ENCODE measurements at places on chromosomes 12 and 14.

DNA sequence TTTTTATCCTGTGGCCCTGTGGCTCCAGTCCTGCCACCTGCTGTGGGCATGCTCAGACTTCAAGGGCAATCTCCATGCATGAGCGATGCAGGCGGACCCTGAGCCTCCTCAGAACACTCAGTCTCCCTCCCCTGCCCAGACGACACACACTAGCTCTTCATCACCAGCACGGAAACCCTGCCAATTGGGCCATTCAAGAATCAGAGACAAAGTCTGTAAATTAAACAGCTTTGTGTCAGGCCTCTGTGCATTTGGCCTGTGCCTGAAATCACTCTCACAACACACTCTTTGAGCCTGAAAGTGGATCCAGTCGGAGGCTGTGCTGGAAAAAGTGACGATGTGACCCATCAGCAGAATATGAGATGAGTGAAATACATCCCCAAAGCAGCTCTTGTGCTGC lies 12.5 kb downstream of the POU6F1 start:
- DNase-seq: no peak

DNA sequence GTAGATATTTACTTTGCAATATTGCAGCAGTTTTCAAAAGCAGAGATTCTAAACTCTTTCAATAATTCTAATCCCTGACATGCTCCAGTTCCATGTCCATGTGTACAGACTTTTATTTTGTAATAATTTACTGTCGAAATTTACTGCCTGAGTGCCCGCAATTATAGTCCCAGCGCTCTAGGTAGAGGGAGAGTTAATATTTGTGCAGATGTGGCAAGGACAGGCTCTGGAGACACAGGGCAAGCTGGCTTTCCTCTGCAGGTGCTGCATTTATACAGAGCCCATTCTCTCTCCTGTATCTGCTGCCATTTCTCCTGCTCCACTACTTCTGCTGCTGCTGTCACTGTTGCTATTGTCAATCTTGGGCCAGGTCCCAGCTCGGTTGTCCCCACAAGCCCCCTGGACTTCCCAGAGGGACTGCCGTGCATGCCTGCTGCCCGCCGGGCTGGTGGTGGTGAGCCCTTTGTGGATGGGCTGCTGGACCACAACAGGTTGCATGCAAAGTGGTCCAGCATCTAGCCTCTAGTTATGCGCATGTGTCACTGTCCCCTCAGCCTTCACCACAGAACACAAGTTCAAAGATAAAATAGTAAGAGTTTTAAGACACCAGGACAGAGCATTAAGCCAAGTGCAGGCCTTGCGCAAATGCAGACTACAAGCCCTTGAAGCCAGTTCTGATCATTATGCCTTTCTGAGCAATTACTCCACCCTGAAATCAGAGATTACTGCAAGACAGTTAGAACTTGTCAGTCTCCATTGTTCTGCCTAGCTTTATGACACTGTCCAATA lies 40.8 kb upstream of the CSRP2 start:
- peak; percentile 28 for DNase-seq

- DNase-seq: no peak
Observed at GRCh38 chr14:24712909-24713308, 78.9 kb upstream of the GZMB start.

- DNase-seq: no peak
Observed at GRCh38 chr12:124754949-124755800, 108.5 kb downstream of the SCARB1 start.

GRCh38 chr12:94027561-94027960 lies 120.8 kb upstream of the PLXNC1 start:
- DNase-seq: no peak

GRCh38 chr14:21202463-21203358 lies 46.8 kb upstream of the OR5AU1 start:
- DNase-seq: no peak

- peak; percentile 33 for DNase-seq
Observed at GRCh38 chr12:131734336-131735152, 23.7 kb downstream of the SFSWAP start.

GRCh38 chr12:45050751-45051571 lies at the start of gene DBX2:
Gene DBX2 (minus strand): TSS chr12:45051099. CDS start chr12:45050927, 172 bp downstream.
- no peak for DNase-seq

GRCh38 chr14:104938960-104939359 lies 14.3 kb downstream of the PLD4 start:
- no peak for DNase-seq

GRCh38 chr12:62305778-62306177 lies 45.6 kb downstream of the USP15 start:
- DNase-seq: no peak

DNA sequence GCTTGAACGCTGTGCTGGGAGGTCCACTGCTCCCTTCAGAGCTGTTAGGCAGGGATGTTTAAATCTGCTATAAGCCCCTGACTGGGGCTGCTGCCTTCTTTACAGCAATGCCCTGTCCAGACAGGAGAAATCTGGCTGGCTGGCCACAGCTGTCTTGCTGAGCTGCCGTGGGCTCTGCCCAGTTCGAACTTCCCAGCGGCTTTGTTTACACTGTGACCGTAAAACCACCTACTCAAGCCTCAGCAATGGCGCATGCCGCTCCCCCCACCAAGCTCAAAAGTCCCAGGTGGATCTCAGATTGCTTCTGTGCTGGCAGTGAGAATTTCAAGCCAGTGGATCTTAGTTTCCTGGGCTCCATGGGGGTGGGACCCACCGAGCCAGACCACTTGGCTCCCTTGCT lies 35.8 kb downstream of the CKAP4 start:
- no peak for DNase-seq

DNA sequence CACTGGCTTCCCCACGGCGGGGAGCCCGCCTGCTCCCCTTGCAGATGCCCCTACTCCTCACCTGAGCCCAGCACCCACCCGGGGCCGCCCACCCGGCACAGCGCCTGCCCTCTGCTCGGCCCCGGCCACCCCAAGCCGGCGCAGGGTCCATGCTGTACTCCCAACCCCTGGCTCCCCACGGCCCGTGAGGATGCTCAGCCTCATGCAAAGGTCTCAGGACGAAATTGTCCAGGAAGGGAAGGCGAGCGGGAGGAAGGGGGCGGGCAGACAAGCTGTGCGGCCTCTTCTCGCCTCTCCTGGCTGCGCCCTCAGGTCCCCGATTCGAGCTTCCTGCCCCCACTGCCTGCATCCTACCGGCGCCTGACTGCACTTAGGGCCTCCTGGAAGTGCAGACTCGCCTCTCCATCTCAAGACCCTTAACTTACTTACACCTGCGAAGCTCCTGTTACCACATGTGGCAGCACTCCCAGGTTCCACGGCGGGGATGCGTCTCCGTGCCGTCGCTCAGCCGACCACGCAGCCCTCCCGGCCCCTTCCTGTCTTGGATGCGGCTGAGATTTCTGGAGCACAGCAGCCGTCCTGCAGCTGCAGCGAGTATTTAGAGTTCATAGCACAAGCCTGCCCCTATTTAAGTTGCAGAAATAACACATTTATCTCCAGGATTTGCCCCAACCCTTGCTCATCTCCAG lies 18.0 kb downstream of the LRCOL1 start:
- no peak for DNase-seq

DNA sequence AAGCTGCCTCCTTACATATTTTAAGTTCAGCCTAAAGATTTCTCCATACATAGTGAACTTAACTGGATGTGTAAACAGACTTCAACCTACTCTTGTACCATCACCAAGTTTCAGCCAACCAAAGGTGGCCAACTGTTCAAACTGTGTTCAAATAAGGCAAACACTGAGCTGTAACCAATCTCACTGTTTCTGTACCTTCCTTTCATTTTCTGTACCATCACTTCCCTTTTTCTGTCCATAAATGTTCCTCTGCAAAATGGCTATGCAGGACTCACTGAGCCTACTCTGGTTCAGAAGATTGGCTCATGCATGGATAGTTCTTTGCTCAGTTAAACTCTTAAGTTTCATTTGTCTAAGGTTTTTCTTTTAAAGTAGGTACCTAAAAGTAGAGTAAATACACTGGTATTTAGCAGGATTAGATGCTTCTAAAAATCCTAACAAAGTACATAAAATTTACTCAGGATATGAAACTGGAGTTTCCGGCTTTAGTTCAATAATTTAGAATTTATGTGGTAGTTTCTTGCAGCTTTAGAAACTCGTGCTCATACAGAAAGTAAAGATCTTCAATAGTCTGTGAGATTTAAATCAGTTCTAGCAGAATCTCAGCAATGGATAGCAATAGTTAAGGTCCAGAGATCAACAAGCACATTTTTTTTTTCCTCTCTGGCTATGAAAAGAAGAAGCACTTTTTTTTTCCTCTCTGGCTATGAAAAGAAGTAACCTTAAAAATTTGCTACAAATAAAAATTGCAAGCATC lies 282.0 kb upstream of the PPFIA2 start:
- no peak for DNase-seq

DNA sequence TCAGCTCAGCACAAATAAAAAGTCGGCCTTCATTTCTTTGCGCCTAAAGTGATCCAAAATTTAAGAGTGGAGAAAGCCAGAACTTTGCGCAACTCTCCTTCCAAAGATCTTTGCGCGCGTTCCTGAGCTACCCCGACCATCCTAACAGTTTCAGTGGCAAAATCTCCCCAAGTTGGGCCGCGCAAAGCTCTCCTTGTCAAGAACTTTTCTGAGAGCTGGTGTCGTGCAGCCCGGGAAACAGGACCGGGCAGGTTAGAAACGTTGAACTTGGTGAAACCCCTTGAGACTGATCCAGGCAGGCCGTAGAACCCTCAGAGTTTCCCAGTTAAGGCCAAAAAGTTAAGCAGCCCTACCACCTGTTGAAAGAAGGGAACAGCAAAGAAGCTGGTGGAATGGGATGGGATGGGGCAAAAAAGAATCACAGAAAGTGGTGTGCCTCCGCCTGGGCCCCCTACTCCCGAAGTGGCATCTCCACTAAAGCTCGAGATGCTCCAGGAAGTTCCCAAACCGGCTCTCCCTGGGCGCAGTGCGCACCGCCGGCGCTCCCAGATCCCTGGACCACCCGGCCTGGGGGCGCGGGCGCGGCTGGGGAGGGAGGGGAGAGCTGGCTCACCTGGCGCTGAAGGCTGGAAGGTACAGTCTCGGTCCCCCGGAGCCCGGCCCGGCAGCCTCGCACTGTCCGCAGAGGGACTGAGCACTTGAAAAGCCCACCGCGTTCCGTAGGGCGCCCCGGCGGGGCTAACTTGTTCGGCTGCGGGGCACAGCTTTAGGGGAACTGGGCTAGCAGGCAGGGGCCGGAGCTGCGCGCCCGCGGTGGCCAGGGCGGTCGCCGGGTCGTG lies 768 bp downstream of the DBX2 start:
- peak; percentile 6 for DNase-seq

DNA sequence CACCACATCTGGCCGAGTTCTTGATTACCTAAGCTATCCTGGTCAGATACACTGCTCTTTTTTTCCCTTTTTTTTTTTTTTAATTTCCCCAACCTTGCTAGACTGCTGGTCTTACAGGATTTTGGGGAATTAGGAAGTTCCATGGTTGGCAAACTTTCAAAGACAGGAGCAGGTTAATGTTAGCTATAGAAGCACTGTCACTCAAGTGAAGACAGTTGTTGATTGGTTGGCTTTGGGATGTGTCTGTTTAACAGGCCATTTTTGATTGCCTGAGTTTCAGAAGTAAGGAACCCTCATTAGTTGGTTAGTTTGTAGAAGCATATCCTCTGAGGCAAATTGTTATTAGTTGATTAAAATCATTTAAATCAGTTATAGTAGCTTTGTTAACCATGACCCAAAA lies 36.8 kb downstream of the RAP1B start:
- DNase-seq: no peak

- no peak for DNase-seq
Observed at GRCh38 chr14:91256661-91257060, 12.2 kb upstream of the GPR68 start.

- DNase-seq: no peak
Observed at GRCh38 chr12:13253966-13254760, 57.6 kb downstream of the EMP1 start.

GRCh38 chr12:54126696-54127537 lies 61.9 kb downstream of the SMUG1 start:
- DNase-seq: no peak

DNA sequence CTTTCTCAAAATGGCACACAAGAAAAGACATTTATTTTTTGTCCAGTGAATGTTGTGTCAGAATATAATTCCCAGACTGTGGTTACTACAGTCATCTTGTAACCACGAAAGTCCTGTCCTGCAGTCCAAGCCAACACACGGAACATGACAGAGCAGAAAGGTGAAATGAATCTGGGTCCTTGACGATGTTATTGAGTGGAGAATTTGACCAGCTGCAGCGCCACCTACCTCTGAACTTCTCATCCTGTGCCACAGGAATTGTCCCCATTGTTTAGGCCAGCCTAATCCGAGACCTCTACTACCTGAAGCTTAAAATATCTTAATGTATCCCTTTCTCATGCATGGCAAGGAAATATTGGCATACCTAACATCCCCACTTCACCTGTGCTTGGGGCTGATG lies 64.1 kb upstream of the OTX2 start:
- no peak for DNase-seq

- DNase-seq: peak; percentile 53
Observed at GRCh38 chr14:72745991-72746980, 147.6 kb downstream of the DPF3 start.

GRCh38 chr12:120851444-120851843 lies 52.7 kb downstream of the SPPL3 start:
- DNase-seq: no peak

- DNase-seq: no peak
Observed at GRCh38 chr12:29610473-29611170, 113.1 kb upstream of the OVCH1 start.

- DNase-seq: no peak
Observed at GRCh38 chr14:103086771-103087342, 2.8 kb downstream of the LBHD2 start.

DNA sequence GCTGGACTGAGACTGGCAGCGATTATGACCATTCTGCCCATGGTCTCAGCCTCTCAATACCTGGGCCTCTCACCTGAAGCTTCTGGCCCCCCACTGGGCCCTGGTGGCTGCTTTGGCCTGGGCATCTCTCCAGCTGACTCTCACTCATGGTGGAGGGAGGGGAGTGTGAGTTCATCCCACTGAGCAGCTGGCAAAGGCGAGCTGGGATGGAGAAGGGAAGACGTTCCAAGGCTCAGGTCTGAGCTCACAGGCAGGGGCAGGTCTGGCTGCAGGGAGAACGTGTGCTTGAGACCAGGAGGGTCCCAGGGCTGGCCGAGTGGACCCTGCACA lies 103.5 kb downstream of the TMEM121 start:
- DNase-seq: no peak

DNA sequence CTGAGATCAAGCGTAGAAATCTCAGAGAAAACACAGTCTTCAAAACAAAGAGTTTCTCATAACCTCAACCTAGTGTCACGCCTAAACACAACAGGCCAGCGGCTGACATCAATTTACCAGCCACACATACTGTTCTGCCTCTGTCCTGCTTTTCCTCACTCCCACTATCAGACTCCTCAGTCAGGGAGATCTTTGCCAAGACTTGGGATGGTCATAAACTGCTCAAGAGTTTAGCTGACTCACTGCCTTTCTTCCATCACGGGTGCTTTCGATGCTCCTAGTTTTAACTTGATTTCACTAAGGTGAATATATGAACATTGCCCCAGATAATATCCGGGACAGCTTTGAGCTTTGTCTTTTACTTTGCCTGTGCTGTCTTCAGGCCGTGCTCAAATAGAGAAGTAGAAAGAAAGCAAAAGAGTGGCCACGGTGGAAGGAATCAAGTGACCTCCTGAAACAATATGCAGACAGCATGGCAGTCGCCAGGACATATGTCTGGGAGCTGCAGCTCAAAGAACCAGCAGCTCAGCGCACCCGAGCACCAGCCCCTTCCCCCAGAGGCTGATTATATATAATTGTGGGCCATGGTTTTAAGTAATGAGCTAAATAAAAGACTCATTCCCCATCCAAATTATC lies 12.1 kb downstream of the MDM1 start:
- DNase-seq: no peak

- DNase-seq: no peak
Observed at GRCh38 chr12:109804820-109805761, 28.1 kb downstream of the TRPV4 start.

- no peak for DNase-seq
Observed at GRCh38 chr14:61298824-61299223, 17.7 kb upstream of the TMEM30B start.
